NCI-H774 (cell line): ENCODE measurements at places on chromosomes 3 and 15.

DNA sequence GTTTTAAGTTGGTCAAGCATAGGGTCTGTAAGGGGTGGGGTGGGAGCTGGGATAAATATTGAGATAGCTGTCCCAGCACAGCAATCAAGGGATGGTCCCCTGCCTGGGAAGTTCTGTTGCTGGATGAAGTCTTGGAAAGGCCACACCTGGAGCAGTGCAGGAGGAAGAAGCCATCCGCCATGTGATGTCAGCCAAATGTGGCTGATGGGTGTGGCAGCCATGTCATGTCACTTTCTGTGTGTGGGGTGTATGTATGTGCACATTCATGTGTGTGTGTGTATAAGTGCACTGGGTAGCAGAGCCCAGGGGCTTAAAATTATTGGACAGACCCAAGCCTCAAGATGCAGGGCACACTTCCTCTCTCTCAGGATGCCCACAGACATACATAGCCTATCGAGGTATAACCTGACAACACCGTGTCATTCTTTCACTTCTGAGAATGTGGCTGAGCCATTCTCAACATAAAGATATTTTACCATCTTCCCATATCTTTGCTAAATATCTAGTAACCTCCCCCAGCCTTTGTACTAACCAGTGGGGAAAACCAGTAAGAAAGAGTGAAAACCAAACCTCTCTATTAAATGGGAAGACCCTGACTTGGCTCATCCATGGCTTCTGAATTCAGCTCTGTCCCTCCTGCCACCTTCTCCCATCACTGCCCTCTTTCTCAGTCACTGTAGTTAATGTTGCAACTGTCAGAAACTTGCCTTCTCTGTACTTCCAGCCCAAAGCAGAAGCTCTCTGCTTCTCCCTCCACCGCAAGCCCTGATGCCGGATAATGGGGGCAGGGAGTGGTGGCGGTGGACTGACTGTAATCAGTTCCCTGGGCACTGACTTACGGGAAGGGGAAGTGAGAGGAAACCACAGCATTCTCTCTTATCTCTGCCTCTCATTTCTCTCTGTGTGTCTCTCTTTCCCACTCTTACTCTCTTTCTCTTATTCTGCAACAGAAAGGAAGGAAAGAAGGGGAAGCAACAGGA, 11.2 kb downstream of the TNFSF10 start:
- no peak for DNase-seq

- no peak for DNase-seq
Measured at GRCh38 chr3:3209714-3210113, 30.2 kb upstream of the CRBN start.

DNA sequence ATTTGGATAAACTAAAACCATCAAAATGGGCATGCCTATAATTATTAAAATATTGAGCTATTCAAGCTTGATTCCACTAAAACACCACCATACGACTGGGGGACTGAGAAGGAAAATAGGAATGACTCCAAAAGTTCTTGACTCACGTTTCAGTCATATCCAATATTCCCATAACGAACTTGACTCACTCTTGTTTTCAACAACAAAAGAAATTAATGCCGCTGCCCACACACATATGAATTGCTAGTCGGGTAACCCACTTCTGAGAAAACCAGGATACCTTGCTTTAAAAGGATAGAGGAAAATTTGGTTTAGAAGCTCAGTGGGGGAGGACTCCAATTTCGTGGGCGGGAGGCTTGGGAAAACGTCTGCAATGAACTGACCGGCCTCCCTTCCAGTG, 5.2 kb downstream of the HTR3C start:
- no peak for DNase-seq

GRCh38 chr3:181660337-181660736, 51.4 kb upstream of the SOX2 start:
- peak; percentile 21 for DNase-seq

GRCh38 chr3:180036092-180036670, 556 bp downstream of the PEX5L start:
- DNase-seq, result peak; percentile 51

- DNase-seq, result no peak
Measured at GRCh38 chr15:77921664-77922063, 155.8 kb downstream of the TBC1D2B start.

DNA sequence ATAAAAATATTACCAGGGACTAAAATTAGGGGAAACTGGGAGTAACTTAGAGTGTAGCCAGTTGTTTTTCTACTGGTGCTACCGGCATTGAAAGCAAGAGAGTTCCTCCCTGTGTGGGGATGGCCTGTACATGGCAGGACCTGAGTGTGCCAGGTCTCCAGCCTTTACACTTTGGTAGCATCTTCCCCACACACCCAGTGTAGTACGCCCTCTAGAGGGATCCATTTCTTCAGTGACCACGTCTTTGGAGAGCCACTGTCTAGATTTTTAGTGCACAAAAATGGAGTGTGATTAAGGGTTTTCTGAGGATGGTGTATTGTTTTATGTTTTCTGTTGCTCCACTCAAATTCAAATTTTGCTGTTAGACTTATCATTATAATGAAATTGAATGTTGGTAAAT, 507.0 kb upstream of the TPRG1 start:
- DNase-seq, result no peak

GRCh38 chr3:97957617-97958311, 14.5 kb downstream of the RIOX2 start:
- DNase-seq, result no peak

DNA sequence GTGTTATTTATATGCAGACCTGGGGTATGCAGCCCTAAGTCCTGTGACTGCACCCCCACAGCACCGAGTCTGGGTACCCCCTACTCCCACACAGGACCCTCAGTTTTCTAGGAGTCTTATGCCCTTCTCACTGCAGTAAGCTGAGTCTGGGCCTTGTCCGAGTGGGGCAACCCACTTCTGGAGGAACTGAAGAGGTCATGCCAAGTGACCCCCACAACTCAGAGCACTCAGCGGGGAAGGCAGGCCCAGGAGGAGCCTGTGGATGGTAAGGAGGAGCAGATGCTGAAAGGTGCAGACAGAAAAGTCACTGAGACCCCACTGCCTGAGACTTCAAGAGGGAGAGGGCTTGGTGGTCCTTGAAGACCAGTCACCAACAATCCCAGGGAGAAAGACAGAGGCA, 56.1 kb upstream of the FGD5 start:
- no peak for DNase-seq

DNA sequence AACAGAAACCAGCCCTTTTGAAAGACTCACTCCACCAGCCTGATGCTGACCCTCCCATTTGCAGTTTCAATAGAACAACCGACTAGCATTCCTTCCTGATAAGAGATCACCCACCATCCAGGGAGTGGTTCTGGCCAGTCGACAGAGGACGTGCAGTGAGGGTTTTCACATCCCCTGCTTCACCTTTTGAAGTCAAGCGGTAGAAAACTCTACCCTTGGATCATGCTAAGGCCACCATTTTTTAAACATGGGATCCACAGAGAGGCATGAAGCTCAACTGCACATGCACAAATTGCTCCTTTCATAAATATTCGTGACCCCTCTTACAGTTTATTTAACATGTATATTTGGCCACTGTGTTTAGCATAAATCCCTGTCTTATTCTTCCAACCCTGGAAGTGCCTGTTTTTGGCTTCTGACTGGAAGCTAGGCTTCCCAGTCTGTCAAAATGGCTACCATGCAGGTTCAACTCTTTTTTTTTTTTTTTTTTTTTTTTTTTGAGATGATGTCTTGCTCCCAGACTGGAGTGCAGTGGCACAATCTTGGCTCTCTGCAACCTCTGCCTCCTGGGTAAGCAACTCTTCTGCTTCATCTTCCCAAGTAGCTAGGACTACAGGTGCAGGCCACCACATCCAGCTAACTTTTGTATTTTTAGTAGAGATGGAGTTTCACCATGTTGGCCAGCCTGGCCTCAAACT, 1.0 kb upstream of the THUMPD3 start:
- DNase-seq, result no peak

- no peak for DNase-seq
Measured at GRCh38 chr3:28799084-28799483, 450.5 kb upstream of the AZI2 start.

DNA sequence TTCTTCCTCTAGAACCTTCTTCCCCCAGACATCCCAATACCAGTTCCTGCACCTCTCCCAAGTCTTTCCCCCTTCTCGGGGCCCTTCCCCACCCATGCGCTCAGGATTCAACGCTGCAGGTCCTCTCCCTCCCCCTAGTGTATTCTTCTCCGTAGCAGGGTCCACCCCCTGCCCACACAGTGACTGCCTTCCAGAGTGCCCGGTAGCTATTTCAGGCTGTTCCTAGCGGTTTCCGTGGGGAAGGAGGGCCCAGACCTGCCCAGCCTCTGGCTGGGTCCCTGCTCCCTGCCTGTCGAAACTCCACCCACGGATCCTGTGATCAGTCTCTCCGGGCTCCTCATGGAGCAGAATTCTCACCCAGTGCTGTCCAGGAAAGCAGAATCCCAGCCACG, 45.2 kb upstream of the SEC61A1 start:
- DNase-seq, result no peak

- DNase-seq, result no peak
Measured at GRCh38 chr3:184914628-184915027, 102.7 kb downstream of the VPS8 start.

DNA sequence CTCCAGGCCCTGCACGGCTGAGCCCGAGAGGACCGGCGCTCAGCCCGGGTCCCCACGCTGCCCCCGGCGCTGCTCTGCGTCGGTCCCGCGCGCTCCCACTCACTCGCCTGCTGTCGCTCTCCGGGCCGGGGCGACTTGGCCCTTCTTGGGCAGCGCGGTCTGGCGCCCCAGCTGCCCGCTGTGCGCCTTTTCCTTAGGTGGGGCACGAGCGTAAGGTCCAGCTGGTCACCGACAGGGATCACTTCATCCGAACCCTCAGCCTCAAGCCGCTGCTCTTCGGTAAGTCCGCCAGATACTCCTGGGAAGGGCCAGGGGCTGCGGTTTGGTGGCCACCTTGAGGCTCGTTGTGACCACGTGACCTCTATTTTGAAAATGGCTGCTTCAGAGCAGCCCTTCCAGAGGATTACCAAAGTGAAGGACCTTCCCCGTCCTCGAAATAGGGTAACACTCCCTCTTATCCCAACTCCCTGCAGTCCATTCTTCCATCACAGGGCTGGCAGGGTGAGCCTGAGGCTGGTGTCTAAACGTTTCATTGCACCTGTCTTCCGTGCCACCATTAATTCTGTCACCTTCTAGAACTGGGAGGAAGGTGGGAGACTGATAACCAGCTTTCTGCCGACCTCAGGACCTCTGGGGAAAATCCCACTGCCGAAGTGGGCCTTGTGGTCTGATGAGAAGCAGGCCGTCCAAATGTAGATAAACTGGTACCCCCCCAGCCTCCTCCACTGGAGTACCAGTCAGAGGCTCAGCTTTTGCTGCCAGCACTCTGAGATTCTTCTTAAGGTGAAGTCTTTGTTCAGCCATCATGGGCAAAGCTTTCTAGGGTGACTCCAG, 812 bp downstream of the P4HTM start:
- DNase-seq, result no peak

- no peak for DNase-seq
Measured at GRCh38 chr3:40109641-40110490, 199.6 kb upstream of the EIF1B start.

DNA sequence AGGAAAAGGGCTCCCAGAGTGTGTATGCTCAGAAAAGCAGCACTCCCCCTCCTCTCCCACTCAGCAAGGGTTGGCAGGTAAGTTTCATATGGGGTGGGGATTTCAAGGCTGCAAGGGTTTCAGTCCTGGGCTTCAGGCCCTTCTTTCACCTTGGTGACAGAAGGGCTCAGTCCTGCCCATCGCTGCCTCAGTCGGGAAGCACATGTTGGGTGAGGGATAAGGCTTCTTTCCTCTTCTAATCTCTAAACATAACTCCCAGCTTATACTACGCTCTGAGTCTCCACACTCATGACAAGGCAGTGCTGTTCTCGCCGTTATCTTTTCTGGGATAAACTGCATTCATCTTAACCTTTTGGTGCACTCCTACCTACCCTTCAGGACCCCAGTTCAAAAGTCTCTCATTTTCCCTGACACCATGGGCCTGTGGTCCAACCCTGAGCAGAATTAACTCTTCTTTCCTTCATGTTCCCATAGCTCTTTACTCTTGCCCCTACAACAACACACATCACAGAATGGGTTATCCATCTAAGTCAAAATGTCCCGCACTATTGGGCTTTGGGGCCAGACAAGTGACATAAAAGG, 17.0 kb downstream of the RAB43 start:
- no peak for DNase-seq

DNA sequence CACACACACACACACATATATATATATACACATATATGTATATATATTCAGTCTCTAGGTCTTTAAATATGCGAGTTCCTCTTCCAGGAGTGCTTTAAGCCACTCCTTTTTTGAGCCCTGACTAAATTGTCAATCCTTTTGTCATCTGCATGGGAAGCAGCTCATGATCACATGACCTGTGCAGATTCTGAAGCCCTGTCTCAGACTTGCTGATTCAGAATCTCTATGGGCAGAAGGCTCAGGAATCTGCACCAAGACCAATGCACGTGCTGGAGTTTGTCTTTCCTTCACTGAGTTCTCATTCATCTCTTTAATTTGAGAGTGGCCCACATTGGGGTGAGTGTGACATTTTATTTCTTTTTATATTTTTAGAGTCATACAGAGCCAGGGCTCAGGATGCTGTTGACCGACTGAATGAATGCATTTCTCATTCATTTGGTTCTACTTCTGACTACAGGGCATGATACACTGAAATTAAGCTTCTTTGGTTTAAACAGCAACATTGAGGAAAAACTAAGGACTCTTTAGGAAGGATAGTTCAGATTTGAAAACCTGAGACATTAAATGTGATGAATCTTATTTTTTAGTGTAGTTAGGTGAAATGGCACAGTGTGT, 307.5 kb downstream of the EDEM1 start:
- no peak for DNase-seq

- no peak for DNase-seq
Measured at GRCh38 chr15:101187820-101188636, 63.8 kb downstream of the CHSY1 start.

DNA sequence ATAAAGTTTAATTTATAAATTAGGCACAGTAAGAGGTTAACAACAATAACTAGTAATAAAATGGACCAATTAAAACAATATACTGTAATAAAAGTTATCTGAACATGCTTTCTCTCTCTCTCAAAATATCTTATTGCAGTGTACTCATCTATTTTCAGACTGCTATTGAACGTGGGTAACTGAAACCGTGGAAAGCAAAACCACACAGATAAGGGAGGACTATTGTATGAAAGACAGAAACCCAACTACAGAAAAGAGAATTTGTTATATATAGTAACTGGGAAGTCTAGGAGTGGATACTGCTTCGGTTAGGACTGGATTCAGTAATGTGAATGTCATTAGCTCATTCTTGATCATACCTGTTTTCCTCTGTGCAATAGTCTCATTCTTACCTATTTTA, 119.3 kb upstream of the DAZL start:
- DNase-seq, result no peak

DNA sequence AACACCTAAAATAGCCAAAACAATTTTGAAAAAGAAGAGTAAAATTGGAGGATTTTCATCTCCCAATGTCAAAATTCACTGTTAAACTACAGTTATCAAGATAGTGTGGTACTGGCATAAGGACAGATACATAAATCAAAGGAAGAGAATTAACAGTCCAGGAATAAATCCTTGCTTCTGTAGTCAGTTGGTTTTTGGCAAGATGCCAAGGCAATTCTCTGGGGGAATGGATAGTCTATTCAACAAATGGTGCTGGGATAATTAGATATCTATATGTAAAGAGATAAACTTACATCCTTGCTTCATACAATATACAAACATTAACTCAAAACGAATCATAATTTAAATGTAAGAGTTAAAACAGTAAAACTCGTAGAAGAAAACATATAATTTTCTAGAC, 57.9 kb upstream of the SELENOK start:
- DNase-seq, result no peak

- no peak for DNase-seq
Measured at GRCh38 chr3:108724101-108724500, 33.1 kb downstream of the RETNLB start.

GRCh38 chr3:59450437-59450836, 400.6 kb upstream of the CFAP20DC start:
- no peak for DNase-seq

- DNase-seq, result no peak
Measured at GRCh38 chr3:101896083-101896757, 46.9 kb downstream of the NFKBIZ start.
